ENCODE measurements at places on chromosomes 12 and 14.

DNA sequence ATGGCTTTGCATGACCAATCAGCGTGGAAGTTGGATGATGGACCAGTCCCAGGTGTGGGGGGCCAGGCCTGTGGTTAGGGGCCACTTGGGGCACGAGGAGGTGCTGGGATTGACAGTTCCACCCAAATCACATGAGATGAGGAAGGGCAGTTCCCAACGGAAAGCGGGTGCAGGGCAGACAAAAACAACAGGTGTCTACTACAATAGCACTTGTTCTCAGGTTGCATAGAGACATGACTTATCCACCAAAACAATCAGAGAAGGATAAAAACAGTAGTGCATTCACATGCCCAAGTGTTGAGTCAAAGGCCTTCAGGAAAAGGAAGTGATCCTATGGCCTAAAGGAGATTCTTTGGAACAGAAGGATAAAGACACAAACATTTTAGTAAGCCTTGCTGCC lies 14.6 kb upstream of the EIF2B2 start:
- no peak for DNase-seq

GRCh38 chr12:90038289-90038688 lies 329.7 kb upstream of the ATP2B1 start:
- no peak for DNase-seq

GRCh38 chr14:106491851-106492250 lies 965.5 kb downstream of the TMEM121 start:
- no peak for DNase-seq

DNA sequence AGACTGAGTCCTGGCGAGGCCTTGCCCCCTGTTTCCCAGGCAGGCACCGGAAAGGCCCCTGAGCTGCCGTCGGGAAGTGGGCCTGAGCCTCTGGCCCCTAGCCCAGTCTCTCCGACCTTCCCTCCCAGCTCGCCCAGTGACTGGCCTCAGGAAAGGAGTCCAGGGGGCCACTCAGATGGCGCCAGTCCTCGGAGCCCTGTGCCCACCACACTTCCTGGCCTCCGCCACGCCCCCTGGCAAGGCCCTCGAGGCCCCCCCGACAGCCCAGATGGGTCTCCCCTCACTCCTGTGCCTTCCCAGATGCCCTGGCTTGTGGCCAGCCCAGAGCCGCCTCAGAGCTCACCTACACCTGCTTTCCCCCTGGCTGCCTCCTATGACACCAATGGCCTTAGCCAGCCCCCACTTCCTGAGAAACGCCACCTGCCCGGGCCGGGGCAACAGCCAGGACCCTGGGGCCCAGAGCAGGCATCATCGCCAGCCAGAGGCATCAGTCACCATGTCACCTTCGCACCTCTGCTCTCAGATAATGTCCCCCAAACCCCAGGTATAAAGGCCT lies 10.9 kb downstream of the TNS2 start:
- no peak for DNase-seq

- no peak for DNase-seq
Measured at GRCh38 chr14:56378475-56378877, 201.1 kb upstream of the TMEM260 start.

- DNase-seq: no peak
Measured at GRCh38 chr12:115870510-115870909, 407.0 kb downstream of the MED13L start.

- DNase-seq: no peak
Measured at GRCh38 chr14:89299587-89299986, 117.4 kb downstream of the FOXN3 start.

- DNase-seq: no peak
Measured at GRCh38 chr12:49969027-49969426, 3.7 kb upstream of the AQP6 start.

DNA sequence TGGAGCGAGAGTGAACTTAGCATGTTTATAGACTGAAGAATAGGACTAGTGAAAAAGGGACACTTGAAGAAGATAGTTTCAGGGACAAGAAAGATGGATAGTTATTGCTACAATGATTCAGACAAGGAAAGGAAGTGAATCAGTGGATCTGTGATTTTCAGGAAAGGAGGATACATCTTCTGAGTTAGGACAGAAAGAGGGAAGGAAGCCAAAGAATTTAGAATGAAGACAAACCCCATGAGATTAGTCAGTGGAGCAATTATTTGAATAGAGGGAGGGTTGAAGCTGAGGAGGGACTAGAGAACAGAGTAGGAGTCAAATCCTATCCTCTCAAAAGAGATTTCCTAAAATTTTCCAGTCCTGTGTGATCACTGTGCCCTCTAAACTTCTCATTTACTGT lies 282.7 kb downstream of the AKAP6 start:
- DNase-seq: no peak

DNA sequence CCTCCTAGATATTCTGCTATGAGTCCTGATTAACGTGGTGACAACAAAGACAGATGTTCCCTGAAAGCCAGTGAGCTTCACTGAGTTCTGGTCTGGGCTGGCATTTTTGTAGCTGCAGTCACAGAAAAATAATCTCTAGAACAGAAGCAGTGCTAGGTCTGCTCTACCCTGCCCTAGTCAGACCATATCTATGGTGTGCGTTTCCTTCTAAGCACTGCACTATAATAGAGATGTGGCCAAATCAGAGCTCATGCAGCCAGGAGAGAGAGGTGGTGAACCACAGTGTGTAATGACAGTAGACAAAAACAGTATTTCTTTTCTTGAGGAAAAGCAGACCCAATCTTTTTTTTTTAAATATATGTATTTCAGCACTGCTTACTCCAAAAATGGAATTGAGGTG lies 76.3 kb downstream of the CMAS start:
- no peak for DNase-seq

DNA sequence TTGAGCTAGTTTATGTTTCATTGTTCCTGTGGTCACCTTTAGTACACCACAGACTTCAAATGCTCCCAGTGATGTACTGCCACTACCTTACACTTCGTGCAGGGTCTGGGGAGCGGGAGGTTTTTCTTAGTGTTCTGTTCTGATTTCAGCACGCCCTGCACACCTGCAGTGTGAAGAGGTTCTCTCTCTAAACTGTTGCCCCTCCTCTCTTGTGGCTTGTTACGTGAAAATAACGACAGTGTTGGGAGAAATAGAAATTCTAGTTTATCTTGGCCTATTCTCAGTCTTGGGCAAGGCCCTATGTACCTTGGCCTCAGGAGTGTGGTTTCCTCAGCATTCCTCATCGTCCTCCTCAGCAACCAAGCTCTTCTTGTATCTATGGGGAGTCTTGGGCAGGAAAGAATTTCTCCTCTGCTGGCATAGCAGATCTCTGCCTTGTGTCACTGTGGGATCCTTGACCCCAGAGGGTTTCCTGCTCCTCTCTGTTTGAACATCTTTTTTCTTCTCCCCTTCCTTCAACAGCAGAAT lies 48.6 kb downstream of the EIF2S3B start:
- no peak for DNase-seq

DNA sequence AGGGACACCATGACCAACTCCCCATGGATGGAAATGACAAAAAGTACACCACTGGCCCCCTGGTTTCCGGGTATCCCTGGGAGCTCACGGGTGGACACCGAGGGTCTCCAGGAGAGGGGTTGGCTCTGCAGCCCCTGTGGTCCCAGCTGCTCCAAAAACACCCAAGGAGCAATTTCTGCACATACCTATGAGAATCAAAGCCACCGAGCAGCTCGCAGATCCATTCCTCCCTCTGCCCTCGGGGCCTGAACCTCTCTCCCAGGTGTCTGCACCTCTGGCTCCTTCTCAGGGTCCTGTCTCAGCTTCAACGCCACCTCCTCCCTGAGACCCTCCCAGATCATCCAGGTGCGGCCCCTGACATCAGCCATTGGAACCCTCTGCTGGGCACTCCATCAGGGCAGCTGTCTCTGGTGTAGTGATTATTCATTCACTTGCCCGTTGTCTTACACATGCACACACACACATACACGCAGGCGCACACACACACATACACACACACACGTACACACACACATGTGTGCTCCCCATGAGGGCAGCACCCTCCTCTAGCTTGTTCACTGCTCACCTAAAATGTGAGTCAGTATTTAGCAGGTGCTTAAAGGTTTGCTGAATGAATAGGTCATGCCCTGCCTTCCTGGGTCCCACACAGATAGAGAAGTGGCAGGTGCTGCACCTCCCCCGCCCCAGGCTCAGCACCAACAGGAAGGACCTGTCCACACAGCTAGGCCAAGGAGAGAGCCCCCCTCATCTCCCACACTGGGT lies 5.9 kb downstream of the RIMBP2 start:
- DNase-seq: no peak

GRCh38 chr14:95349241-95349640 lies 29.5 kb upstream of the CLMN start:
- no peak for DNase-seq

GRCh38 chr12:107231303-107231702 lies 138.0 kb upstream of the CRY1 start:
- DNase-seq: no peak

GRCh38 chr14:58777541-58777979 lies 139.8 kb downstream of the DACT1 start:
- no peak for DNase-seq

DNA sequence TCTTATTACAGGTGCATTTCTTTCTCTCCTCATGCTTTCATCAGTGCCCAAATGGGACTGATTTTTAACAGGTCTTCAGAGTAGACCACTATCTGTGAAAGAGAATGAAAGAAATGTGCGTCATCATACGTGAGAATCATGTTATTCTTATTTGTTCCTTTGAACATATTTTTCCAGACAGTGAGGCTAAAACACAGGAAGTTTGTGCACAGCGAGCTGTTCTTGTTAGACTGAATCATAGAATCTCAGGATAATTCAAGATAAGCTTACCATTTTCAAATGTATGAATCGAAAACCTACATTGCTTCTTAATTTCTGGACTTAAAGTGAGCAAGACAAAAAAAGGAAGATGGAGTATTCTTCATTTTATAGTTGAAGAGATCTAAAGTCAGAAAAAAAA lies 383.1 kb downstream of the EGLN3 start:
- no peak for DNase-seq

GRCh38 chr14:44712024-44712815 lies 205.1 kb upstream of the FSCB start:
- DNase-seq: no peak

DNA sequence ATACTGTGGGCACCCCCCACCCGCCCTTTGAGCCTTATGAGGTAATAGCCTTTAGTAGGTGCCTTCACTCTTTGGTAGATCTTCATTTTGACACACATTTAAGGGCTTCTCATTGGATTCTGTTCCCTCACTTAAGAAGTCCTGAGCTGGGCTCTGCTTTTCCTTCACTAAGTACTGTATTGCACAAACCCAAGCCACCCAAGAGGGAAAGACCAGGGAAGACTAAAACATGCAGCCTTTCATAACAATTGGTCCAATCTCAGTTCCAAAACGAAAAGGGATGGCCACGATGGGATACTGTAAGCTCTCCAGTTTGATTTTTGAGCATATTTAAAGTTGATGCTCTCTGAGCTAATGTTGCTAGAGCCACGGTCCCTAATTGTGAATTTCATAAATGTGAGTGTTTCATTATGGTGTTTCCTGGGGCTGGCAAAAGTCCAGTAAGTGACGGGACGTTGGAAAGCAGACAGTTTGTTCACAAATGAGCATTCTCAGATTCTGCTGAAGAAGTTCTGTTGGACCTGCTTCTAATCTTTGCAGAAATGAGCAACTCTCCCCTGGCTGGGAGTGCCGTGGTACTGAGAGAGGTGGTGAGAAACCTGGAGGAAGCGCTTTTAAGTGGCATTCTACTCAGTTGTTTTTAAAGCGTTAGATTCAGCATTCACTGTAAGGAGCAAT lies 9.4 kb downstream of the SSPN start:
- no peak for DNase-seq

GRCh38 chr14:68040633-68041369 lies 221.2 kb downstream of the RAD51B start:
- DNase-seq: no peak

GRCh38 chr12:118237052-118237665 lies 101.2 kb downstream of the PEBP1 start:
- DNase-seq: no peak
